Fibroblast of the conjunctiva (primary cell): ENCODE measurements at places on chromosomes 11 and 22.

DNA sequence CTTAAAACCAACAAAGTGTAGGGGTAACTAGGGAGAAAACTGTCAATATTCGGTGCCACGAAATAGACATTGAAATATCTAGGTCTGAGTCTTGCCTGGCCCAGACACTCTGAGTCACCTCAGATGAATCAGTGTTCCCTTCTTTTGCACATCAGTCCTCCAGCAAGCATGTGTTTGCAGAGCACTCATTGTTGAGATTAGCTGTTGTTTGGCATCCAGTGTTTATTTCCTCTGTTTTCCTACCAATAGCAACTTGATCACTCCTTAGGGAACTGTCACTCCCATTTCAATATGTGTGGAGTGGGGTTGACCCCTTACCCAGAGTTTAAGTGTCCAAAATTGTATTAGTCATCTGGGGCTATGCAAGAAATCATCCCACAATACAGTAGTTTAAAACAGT, 4.7 kb upstream of the ASCC2 start:
- DNase-seq: peak; percentile 91

DNA sequence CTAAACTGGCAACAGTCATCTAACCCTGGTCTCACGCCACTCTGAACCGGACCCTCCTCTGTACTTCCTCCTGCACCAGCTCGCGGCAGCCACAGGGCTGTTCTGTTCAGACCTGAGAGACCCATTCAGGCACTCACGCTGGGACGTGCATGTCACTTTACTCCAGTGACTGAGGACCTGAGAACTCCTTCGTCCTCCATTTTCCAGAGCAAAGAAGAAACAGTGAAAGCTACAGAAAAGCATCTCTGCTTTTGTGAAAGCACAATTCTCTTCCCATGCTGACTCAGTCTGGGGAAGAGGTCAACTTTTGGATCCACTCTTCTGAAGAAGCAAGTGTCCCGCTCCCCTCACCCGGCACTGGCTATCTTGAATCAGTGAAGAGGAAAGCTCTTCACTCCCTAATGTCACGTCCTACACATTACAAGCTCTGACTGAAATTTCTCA, 24.5 kb downstream of the PISD start:
- DNase-seq: no peak

DNA sequence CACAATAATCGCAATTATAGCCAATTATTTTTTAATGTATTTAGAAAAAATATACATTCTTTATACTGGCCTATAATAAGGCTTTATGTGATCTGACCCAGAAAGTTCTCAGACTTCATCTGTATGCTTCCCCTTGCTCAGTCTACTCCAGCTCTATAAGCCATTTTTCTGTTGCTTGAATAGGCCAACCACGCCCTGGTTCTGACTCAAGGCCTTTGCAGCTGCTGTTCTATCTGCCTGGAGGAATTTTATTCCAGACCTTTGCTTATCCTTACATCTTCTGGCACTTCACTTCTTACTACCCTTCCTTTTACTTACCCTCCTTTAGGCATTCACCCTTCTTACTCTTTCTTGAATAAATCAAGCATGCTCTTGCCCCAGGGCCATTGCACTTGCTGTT, 54.9 kb upstream of the PDE3B start:
- no peak for DNase-seq

- no peak for DNase-seq
Observed at GRCh38 chr11:111660822-111661221, 58.6 kb downstream of the SIK2 start.

DNA sequence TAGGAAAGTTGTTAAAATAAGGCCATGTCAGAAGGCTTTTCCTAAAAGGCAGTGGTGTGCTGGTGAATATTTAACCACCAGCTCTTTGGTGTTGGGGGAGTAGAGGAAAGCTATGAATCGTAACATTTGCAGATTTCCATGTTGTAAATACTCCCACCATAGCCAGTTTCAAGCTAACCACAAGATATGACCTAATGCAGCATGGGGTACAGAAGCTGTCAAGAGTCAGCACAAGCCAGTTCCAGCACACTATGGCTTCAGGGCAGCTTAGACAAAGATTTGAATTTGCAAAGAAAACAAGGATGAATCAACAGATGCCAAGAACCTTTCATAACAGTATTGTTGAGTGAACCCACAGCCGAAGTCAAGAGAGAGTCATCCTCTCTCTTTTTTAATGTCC, 40.0 kb downstream of the COMMD9 start:
- DNase-seq: peak; percentile 60

DNA sequence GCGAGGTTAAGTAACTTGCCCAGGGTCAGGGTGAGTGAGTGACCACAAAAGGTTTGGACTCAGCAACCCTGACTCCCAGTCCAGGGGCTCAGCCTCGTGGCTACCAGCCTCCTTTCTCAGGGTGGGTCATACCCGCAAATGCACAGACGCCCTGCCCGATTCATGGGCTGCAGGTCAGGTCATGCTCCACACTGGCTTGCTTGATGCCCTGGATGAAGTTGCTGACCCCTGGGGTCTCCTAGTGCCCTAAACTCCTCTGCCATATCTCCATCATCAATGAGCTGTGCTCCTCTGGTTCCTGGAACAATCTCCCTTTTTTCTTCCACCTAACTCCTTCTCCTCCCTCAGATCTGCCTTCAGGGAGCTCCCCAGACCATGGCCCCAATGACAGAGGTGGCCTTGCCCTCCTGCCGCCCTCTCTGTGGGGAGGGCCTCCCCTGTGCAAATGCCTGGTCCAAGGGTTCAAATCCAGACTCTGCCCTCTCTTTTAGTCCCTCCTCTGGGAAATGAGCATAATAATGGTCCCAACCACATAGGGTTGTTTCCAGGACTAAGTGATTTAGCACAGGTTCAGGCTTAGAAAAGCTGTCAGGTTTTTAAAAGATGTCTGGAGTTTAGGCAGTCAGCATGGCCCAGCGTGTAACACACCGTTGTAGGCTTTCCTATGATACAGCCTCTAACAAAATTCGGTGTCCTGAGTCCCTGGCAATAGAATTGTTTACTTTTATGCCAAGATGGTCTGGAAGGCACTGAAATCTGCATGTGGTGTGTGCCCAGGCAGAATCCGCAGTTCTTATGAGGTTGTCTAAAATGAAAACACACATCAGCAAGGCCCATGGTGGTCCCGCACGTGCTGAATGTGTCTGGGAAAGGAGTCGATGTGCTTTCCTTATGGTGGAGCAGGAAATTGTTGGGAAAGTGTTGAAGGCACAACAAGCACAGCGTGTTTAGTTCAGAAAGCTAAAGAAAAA, 63.6 kb downstream of the CD82 start:
- no peak for DNase-seq

GRCh38 chr11:68199295-68199987, 13.7 kb downstream of the KMT5B start:
- no peak for DNase-seq

- no peak for DNase-seq
Observed at GRCh38 chr11:376531-377173, 7.4 kb downstream of the B4GALNT4 start.

- no peak for DNase-seq
Observed at GRCh38 chr11:74839446-74839845, 90.8 kb downstream of the RNF169 start.

GRCh38 chr11:65468874-65469333, 29.9 kb upstream of the MALAT1 start:
- no peak for DNase-seq

GRCh38 chr22:30206944-30207343, 39.6 kb downstream of the LIF start:
- DNase-seq: no peak

- no peak for DNase-seq
Observed at GRCh38 chr11:44418456-44418830, 108.5 kb upstream of the ALX4 start.

DNA sequence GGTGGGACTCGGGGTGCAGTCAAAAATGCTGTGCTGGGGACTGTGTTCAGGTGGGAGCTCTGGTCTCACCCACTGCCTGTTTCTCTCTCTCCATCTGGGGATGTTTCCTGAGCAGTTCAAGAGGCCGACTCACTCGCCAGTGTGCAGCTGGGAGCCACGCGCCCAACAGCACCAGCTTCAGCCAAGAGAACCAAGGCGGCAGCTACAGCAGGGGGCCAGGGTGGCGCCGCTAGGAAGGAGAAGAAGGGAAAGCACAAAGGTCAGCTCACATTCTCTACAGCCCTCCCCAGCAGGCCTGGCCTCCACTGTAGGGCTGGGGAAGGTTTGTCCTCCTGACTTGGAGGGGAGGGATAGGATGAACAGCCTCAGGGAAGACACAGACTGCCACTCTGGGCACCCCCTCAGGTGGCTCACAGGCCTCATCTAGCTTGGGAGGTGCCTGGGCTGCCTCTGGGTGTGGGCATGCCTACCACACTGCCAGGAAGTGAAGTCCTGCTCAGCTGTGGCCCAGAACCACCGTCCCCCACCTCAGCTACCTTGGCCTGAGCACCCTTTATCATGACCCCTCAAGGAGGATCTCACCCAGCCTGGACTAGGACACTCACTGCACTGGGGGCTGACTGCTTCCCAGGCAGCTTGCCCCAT, 13.0 kb downstream of the TUB start:
- no peak for DNase-seq

GRCh38 chr11:86153439-86153838, 84.6 kb upstream of the PICALM start:
- no peak for DNase-seq

DNA sequence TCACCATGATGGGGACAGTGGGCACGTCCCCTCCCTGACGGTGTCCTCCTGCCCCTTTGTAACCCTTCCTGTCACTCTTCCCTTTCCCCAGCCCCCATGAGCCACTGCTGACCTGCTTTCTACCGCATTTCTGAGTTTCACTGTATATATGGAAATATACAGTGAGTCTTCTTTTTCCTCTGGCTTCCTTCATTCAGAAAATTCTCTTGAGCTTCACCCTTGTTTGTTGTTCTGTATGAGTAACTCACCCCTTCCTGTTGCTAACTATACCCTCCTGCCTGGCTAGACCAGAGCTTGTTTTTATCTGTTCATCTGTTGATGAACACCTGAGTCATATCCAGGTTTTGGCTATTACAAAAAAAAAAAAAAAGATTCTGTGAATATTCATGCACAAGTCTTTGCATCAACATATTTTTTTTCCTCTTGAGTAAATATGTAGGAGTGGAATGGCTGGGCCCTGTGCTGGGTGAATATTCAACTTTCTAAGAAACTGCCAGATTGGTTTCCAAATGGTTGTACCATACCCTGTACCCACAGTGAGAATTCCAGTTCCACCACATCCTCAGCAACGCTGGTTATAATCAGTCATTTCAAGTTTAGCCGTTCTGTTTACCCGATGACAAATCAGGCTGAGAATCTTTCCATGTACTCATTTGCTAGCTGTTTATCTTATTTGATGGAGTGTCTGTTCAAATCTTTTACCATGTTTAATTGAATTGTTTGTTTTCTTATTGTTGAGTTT, 62.0 kb downstream of the IGF2 start:
- no peak for DNase-seq

GRCh38 chr11:95175818-95176380, 55.1 kb downstream of the SESN3 start:
- no peak for DNase-seq

GRCh38 chr11:33861386-33861785, 30.5 kb downstream of the LMO2 start:
- no peak for DNase-seq

- no peak for DNase-seq
Observed at GRCh38 chr22:19607192-19608002, 83.2 kb upstream of the CLDN5 start.

- no peak for DNase-seq
Observed at GRCh38 chr11:114181752-114182151, 114.4 kb upstream of the NNMT start.

DNA sequence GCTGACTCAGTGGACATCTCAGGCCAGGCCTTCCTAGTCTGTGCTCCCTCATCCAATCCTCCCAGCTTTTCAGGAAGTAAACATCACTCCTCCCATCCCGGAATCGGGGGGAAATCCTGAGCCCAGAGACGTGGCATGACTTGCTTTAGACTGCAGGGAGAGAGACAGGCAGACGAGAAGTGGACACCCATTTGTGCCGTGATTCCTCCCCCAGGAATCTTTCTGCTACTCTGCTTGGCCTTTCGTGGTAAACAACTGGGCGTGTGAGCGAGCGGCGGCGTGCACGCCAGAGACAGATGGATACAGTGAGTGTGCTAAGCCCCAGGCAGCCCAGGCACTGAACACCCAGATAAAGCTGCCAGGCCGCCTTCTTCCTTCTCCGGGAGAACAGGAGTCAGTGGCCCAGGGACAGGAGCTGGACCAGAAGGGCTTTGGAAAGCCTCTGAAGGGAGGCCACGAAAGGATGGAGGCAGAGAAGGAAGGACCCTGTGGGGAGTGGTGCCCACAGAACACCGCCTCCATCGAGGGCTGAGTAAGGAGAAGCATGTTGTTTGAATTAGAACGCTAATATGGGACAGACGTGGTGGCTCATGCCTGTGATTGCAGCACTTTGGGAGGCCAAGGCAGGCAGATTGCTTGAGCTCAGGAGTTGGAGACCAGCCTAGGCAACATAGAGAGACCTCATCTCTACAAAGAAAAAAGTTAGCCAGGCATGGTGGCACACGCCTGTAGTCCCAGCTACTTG, 53.0 kb upstream of the PRR5 start:
- peak; percentile 74 for DNase-seq

DNA sequence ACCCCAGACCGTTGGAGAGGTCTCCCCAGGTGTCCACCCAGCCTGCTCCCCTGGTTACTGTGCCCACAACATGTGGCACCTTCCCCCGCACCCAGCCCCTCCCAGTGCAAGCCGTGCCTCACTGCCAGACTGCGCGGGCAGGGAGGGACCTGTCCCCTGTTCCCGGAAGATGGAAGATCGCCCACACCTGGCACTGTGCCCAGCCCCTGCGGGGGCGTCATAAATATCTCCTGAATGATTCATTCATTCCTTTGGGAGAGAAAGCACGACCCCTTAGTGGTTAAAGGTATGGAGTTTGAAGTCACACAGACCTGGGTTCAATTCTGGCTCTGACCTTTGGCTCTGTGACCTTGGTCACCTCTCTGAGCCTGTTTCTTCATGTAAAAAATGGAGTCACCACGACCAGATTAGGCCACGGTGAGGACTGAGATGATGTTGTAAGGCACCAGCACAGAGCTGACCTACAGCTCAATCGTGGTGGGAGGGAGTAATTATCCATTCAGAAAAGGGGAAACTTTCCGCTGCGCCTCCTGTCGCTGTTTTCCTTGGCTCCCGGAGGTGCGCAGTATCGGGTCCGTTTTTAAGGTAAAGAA, 497 bp upstream of the SYT12 start:
- no peak for DNase-seq

DNA sequence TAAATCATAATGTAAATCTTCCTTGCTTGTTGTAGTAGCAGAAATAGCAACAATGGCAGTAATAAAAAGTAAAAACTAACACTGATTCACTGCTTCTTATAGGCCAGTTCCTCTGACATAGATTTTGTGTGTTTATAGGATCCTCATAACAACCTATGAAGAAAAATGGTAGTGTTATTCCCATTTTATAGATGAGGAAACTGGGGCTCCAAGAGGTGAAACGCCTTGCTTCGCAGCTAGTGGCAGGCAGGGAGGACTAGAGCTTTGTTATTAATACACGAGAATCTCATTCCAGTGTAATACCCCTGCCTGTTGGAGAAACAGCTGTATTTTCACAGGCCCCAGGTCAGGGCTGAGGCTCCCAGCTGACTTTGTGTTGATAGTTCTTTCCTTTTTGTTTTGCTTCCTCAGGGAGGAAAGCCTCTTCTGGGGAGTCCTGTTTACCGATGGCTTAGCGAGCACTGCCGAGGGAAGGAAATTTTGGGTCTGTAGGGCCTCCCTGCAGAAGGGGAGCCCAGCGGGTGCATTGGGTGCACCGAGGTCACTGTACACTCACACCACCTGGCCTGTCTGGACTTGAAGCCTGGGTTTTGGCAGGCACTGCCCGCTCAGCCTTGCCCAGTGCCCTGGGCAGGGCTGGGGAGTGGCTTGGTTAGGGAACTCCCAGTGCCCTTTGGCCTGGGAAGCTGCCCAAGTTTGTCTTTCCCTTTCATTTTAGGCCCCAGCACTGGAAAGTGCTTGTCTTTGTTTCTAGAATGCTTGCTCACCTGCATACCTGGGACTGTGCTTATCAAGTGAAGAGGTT, 13.5 kb downstream of the KIAA1671 start:
- no peak for DNase-seq
